ENCODE measurements at places on chromosomes 5 and 9. TPM values are rescaled to one million over a fixed set of nuclear protein-coding genes. Genes with fewer than 3 reads are reported as not detected.

DNA sequence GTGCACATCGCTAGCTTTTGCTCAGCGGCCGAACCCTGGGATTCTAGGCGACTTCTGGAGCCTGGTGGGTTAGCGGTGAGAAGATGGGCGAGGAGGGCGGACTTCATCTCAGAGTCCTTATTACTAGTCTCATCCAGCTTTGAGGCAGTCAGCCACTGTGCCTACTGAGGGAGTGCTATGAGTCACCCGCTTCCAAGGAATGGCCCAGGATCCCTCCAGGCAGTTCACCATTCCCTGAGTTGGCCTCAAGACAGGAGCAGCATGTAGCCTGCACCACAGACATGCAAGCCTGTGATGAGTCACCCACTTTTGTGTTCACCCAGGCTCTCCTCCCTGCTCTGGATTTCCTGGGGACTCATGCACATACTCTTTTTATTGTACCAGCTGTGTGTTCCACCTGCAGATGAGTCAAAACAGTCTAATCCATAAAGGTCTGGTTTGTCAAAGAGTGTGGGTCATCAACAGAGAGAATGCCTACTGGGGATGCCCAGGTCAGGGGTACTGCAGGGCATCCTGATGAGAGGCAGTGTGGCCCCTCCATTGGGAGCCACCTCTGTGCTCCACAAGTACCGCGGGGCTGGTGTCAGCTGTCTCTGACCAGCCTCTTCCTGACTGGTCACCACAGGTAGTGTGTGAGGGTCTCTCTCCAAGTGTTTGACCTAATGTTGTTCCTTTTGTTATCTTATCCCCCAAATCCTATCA, 20.2 kb downstream of the SLC22A5 start:
- DNase-seq, result peak; percentile 100

- DNase-seq, result peak; percentile 5
Observed at GRCh38 chr5:8686707-8687106, 817.8 kb downstream of the MTRR start.

- DNase-seq, result peak; percentile 80
Observed at GRCh38 chr5:15834596-15835245, 334.7 kb downstream of the FBXL7 start.

Gene AKNA
- total RNA-seq, result 3.2 TPM

DNA sequence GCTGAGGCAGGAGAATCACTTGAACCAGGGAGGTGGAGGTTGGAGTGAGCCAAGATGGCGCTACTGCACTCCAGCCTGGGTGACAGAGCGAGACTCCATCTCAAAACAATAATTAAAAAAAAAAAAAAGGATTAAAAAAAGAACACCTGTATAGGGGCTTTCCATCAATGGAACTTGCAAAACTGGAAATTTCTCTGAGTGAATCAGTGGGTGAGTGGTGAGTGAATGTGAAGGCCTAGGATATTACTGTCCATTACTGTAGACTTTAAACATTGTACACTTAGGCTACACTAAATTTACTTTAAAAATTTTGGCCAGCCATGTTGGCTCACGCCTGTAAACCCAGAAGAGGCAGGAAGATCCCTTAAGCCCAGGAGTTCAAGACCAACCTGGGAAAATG, 5.7 kb upstream of the RARS1 start:
- no peak for DNase-seq

- DNase-seq, result peak; percentile 65
Observed at GRCh38 chr5:65808818-65809217, 86.8 kb downstream of the NLN start.

Gene EGFLAM
- not detected for total RNA-seq

Data from M059J (cell line).